ENCODE measurements at places on chromosomes 2 and 18.
A peak's percentile ranks its signal among the peaks of the same experiment; 100 is the strongest.

DNA sequence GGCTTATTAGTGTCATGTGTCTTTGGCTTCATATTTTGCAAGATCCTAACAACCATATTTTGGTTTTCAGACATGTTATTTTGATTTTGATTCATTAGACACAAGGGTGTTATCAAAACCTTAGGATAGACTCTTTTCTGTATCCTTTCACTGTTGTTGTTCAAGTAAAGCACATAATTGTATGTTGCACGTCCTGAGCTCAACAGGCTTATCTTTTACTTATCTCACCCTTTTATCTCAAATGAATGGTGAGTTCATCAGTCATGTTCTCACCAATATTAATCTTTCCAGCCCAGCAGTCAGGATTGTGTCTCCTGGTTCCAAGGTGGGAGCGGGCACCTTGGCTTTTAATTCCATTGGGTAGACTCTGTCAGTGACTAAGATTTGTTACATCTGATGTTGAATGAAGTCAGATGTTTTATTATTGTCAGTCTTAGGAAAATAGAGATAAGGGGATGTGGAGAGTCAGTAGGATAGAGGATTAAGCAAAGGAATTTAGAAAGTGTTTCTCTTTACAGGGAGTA lies 11.9 kb downstream of the GPN1 start:
- DNase-seq = no peak

GRCh38 chr2:45611020-45611859 lies at the start of gene SRBD1:
SRBD1 (minus strand) TSS chr2:45611267; CDS start chr2:45605441, 5,826 bp downstream.
- DNase-seq = peak; percentile 80

- DNase-seq = no peak
Observed at GRCh38 chr2:28952836-28953211, 28.3 kb upstream of the TOGARAM2 start.

GRCh38 chr2:150450765-150451164 lies 36.7 kb downstream of the RND3 start:
- DNase-seq = no peak

- no peak for DNase-seq
Observed at GRCh38 chr18:54557958-54558357, 33.1 kb upstream of the DYNAP start.

- DNase-seq = no peak
Observed at GRCh38 chr2:200863782-200864175, 679 bp downstream of the CLK1 start.

GRCh38 chr2:23761638-23762037 lies 165.3 kb downstream of the ATAD2B start:
- DNase-seq = no peak
